ENCODE measurements at places on chromosomes 3 and 15.

DNA sequence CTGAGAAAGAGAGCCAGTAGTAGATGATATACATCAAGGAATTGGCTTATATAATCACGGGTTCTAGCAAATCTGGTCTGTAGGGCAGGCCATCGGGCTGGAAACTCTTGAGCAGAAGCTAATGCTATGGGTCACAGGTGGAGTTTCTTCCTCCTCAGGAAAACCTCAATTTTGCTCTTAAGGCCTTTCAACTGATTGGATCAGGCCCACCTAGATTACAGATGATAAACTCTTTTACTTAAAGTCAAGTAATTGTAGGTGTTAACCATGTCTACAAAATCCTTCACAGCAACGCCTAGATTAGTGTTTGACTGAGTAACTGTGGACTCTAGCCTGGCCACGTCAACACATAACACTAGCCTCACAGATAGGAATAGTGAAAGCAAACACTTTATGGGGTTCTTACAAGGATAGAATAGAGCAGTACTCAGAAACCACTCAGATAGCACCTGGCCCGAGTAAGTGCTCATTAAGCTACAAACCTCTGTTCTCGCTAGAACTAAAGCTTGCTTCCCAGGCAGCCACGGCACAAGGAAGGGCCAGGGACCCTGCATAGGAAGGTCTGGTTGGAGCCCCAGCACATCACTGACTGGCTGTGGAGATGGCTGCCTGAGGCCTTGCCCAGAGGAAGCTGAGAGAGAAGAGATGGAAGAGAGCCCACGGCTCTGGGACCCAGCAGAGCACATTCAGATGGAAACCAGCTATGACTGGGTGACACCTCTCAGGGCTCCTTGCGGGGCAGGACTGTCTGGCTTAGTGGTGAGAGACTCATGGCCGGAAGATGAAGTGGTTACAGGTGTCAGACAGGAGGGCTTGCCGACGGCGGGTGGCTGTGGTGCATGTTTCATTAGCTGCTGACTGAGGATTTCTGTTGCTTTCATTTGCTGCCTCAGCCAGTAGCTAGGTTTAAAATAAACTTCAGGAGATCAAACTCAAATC is 202.5 kb upstream of the TLE3 start:
- no peak for DNase-seq

- DNase-seq = no peak
Observed at GRCh38 chr15:48029642-48030041, 91.1 kb upstream of the SLC24A5 start.

- DNase-seq = no peak
Observed at GRCh38 chr15:40010686-40011085, 28.3 kb downstream of the SRP14 start.

- no peak for DNase-seq
Observed at GRCh38 chr15:70826634-70827033, 27.3 kb downstream of the LARP6 start.

- DNase-seq = no peak
Observed at GRCh38 chr3:185653949-185654757, 68.1 kb downstream of the SENP2 start.

- no peak for DNase-seq
Observed at GRCh38 chr15:98382139-98382538, 266.2 kb upstream of the IGF1R start.

- no peak for DNase-seq
Observed at GRCh38 chr15:73632670-73633058, 525 bp downstream of the NPTN start.

- no peak for DNase-seq
Observed at GRCh38 chr3:53833053-53833645, 13.1 kb downstream of the CHDH start.
